ENCODE measurements at places on chromosomes 4 and X.

- DNase-seq: no peak
Measured at GRCh38 chr4:6595897-6596537, 21.0 kb downstream of the MAN2B2 start.

GRCh38 chr4:120508036-120508435, 414.5 kb downstream of the PRDM5 start:
- no peak for DNase-seq

DNA sequence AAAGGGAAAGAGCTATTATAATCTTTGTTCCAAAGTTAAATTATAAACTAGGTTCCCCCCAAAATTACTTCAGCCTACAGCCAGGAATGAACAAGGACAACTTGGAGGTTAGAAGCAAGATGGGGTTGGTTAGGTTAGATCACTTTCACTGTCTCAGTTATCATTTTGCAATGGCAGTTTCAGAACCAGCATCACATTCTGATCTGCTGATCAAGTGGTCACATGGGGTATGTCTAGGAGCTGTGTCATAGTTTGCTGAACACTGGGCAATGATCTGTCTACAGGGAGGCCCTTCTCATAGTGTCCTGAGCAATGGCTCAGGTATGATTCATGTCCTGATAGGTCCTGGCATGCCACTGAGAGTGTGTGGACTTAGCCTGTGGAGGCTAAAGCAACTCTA, 41.6 kb upstream of the XIAP start:
- DNase-seq: no peak

- DNase-seq: no peak
Measured at GRCh38 chr4:46444318-46445000, 54.5 kb upstream of the GABRA2 start.

DNA sequence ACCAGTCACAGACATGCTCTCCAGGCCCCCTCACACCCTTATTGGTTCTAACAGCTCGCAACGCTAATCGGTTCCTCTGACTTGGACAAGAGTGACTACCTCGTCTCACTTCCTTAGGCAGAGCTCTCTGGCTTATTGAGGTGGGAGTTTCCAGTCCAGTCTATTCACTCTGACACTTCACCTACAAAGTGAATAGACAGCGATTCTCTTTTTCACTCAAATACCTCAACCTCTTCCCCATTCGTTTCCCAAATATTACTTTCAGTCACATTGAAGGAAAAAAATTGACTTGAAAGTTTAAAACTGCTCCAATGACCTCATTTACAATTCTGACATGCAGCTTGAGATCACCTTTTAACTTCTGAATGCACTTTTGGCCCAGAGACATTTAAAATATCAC, 17.7 kb downstream of the HELT start:
- DNase-seq: no peak

DNA sequence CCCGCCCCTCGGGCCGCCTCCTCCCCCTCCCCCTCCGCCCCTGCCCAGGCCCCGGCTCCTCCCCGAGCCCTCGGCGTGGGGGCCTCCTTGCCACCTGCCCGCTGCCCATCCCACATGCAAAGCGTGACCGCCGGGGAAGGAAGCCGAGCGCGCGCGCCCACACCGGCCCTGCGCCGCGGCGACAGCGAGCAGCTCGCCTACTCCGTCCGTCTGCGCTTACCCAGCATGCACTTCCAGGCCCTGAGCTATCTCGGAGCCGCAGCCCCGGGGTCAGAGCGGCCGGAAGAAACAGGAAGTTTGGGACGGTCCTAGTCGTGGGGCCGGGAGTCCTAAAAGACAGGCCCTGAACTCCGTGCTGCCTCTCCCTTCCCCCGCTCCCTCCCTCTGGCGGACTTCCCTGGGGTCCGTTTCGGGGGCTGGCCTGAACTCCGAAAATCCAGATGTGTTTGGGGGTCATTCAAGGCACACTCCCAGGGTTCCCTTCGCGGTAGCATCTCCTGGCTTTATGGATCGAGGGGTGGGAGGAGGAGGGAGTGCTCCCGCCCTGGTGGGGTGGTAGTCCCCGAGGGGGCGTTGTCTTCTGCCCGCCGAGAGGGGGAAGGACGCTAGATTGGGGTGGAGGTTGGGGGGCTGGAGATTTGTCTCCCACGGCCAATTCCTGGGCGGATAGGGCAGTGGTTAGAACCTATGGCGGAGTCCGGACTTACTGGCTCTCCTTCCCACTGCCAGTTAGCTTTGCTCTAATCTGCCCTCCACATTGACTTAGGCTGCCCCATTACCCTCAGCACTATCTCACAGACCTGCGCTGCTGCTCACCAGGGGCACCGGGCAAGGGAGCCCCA, 25.0 kb upstream of the BCORL1 start:
- DNase-seq: peak; percentile 46

GRCh38 chrX:54093571-54093970, 49.3 kb upstream of the PHF8 start:
- no peak for DNase-seq

Measured in GM18507 (cell line).